Upper lobe of left lung (tissue), 6 donors: ENCODE measurements at places on chromosomes 11 and 22.
A peak's percentile ranks its signal among the peaks of the same experiment; 100 is the strongest.

GRCh38 chr11:1302461-1303125 lies 6.8 kb downstream of the TOLLIP start:
- DNase-seq, result peak; percentile 48

DNA sequence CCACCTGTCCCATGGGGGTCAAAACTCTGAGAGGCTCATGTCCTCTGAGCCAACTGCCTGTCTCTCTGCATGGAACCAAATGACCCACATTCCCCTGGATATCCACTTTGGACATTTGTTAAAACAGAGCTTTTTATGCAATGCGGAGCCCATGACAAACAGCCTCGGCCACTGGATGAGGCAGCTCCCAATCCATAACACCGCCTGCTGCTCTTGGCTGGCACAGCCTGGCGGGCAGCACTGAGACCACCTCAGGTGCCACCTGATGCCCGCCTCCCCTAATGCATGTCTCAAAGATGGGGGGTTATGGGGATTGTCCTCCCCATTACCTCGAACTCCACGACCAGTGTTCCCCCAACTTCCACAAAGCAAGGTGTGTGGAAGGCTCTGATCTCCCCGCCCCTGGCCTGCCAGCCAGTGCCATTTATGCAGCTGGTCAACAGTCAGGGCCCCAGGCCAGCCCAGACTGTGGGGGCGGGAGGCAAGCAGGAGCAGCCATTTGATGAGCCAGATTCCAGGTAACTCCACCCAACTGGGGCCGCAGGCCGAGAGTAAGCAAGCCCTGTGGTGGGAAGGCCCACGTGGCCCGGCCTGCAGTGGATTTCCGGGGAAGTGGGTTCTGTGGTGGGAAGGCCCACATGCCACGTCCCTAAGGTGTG lies 84.2 kb downstream of the PHF21B start:
- DNase-seq, result no peak

- DNase-seq, result no peak
Measured at GRCh38 chr11:109196016-109196415, 226.0 kb upstream of the C11orf87 start.

DNA sequence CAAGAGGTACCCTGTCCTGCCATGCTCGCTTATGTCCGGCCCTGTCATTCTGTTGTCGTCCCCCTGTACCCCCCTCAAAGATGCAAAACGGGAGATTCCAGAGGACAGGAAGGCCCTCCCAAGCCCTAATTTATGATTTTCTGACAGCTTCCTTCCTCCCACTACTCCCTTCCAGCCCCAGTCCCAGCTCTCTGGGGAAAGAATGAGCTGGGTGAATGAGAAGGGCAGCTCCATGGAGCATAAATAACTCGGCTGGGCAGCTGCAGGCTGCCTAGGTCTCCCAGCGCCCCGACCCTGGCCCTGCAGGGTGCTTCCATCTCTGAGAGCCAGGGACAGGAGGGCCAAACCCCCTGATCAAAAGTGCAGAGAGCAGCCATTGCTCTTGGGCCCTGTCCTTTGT lies 3.9 kb upstream of the EMID1 start:
- no peak for DNase-seq

GRCh38 chr11:111975076-111975806 lies 38.1 kb downstream of the DIXDC1 start:
- peak; percentile 29 for DNase-seq

GRCh38 chr11:121889186-121889585 lies 226.8 kb downstream of the BLID start:
- DNase-seq, result no peak

DNA sequence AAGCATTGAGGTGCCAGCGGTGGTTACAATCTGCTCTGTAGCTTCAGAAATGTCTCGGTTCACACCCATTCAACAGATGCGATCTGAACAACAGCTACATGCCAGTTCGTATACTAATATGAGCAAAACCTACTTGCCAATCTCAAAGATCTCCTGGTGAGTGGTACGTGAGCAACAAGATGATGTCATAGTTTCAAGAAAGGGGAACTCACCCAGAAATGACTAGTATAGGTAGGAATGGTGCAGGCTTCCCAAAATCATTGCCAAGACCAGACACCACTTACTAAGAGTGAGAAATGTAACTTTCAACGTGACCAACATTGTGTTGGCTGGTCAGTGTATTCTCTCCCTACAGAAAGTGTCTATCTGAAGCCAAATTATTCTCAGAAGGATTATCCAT lies 31.1 kb downstream of the OR6Q1 start:
- DNase-seq, result no peak

GRCh38 chr11:28631148-28631547 lies 523.0 kb downstream of the METTL15 start:
- DNase-seq, result no peak
